ENCODE measurements at places on chromosomes 6 and 20.

GRCh38 chr6:6704103-6705060, 115.9 kb downstream of the LY86 start:
- no peak for DNase-seq

DNA sequence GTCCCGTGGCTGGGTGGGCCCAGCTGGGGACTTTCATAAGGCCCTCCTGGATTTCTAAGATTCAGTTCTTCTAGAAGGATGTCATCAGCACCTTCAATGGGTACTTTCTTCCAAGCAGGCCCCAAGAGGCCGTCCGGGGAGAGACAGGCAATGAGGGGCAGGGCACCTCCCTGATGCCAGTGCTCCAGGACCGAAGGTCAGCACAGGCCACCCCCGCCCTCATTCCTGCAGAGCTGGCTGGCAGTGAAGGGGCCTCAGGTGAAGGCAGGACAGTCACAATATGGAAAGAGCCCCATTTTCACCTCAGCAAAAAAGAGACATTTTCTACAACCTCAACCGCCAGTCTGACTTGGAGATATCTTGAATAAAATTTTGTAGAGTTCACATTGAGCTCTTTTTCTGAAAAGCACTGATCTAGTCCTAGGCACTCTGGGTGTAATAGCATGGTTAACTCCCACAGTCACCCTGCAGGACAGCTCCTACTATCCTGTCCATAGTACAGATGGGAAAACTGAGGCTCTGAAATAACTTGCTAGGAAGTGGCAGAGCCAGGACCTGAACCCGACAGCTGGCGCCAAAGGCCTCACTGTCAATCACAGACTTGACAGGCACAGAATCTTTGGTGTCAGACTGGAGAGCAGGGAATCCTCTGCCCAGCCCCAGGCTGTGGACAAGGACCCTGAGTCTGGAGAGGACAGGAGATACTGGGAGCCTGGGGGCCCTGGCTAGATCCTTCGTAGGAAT, 50.3 kb downstream of the RRBP1 start:
- DNase-seq: no peak

DNA sequence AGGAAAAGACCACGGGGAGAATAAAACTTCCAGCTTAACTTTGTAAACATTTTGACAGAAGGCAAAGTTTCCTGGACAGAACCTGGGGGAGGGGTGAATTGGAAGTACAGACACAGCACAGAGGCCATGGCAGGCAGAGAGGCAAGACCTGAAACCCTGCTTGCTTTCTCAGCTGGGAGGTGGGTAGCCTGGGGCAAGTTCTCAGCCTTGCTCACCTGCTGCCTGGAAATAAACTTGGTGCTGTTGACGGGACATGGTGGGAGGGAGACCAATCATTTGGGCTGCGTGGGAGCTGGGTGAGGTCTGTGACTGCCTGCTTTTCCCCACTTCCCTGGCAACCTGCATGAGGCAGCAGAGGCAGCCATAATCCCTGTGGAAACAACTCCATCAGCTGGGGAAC, 221.3 kb downstream of the MOXD1 start:
- no peak for DNase-seq

- no peak for DNase-seq
Observed at GRCh38 chr20:31869673-31869941, 720 bp downstream of the DUSP15 start.

GRCh38 chr6:165090242-165090641, 219.2 kb downstream of the C6orf118 start:
- no peak for DNase-seq

GRCh38 chr6:148273962-148274752, 68.5 kb upstream of the SASH1 start:
- DNase-seq: no peak

- no peak for DNase-seq
Observed at GRCh38 chr6:84897988-84898594, 133.7 kb upstream of the TBX18 start.

GRCh38 chr6:88629838-88630494, 333.5 kb downstream of the RNGTT start:
- no peak for DNase-seq

GRCh38 chr6:20279608-20280287, 67.5 kb upstream of the MBOAT1 start:
- no peak for DNase-seq

- DNase-seq: no peak
Observed at GRCh38 chr20:35240083-35240810, 13.8 kb downstream of the MMP24 start.

DNA sequence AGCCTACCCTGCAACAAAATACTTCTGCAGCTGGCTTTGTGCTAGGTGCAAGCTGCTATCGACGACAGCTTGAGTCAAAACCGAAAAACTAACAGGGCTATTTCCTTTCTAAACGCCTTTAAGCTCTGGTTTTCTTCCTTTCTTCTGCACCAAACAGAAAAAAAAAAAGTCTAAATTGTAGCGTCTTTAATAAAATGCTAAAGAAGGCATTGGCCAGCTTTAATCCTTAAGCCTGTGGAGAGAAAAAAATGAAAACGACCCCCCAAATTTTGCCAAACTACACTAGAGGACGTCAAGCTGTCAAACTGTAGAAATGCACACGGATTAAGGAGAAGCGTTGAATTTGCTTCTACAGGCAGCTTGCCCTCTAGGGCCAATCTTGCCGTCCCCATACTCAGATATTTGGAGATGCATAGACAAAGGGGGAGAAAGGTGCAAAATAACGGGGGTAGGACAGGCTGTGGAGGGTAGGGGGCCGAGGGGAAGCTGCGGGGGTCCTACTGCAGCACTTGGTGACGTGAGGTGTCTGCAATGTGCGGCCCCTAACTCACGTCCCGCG, 1.4 kb upstream of the NRN1 start:
- no peak for DNase-seq

DNA sequence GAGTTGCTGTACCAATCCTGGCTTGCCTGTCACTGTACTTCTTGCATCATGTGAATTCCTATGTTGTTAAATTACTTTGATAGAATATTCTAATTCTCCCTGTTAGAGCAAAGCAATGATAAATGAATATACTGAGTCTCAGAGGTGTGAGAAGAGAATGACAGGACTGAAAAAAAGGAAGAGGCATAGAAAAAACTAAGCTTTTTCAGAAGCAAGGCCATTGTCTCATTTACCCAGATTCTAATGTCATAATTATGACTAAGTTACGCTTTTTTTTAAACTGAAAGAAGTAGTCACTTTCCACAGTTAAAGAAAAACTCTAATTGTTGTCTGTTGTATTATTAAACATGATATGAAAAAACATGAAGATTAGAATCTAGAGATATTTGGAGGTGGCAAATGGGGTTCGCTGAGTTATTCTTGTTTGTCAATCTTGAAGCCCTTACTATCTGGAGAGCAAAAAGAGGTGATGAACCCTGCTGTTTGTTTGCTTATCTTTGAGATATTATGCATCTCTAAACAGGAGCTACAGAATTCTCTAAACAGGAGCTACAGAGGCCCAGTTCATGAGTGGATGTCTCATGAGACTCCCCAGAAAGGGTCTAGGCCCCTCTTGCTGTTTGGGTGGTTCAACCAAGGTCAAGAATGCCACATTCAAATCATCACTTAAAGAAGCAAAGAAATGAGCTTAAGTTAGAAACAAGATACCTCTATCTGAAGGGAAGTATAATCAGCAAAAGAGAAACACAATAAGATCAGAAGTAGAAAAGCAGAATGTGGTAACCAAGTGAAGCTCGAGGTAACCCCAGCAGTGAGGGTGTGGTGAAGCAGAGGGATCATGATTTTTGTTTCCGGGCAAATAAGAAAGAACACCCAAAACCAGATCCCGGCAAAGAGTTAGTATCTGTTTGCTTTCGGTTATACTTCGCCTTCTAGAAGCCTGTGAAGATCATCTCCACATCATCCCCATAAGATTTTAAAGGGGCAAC, 33.3 kb upstream of the THEMIS start:
- no peak for DNase-seq

DNA sequence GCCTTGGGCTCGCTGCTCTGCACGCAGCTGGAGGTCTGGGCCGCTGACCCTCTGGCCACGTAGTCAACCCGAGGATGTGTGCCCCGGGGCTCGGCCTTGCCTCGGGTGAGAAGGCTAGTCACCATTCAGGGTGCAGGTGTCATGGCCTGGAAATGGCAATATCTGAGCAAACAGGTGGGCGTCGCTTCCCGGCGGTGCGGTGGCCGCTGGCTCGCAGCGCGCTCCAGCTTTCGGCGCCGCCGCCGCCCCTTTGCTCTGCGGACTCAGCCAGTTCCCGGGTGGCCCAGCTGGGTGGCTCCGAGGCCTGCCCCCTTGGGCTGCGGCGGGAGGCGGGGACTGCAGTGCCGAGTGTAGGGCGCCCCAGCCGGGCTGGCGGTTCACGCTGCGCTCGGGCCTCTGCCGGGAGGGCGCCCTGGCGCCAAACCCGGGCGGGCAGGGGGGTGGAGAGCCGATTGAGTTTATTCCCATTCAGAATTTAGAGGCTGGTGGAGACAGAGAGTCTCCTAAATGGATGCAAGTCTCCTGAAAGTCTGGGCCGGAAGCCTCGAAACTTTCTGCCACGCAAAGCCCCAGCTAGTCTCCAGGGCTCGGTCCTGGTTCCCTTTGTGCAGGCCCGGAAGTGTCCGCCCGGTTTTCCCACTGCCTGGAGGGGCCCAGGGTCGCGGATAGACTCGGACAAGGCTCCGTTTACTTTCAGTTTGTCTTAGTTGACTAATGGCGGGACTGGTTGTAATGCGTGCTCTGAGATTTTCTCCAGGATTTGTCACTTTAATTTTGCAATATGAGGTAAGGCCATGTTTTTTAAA, 11.3 kb upstream of the TFAP2A start:
- DNase-seq: peak; percentile 80

Data from HuH-7 (cell line).